ENCODE measurements at places on chromosomes 3 and 15.

GRCh38 chr3:138220242-138220641 lies 33.1 kb downstream of the ARMC8 start:
- DNase-seq = no peak

- no peak for DNase-seq
These were observed 5.3 kb upstream of the CPNE9 start for GRCh38 chr3:9698293-9698692.

GRCh38 chr3:174955513-174956016 lies 96.4 kb downstream of the NAALADL2 start:
- DNase-seq = no peak

- DNase-seq = peak; percentile 21
These were observed 6.7 kb downstream of the NANOGP8 start for GRCh38 chr15:35078221-35078915.

- no peak for DNase-seq
These were observed 233.1 kb upstream of the PLSCR5 start for GRCh38 chr3:146838221-146838620.

GRCh38 chr3:107629566-107629965 lies 106.8 kb downstream of the BBX start:
- DNase-seq = no peak

DNA sequence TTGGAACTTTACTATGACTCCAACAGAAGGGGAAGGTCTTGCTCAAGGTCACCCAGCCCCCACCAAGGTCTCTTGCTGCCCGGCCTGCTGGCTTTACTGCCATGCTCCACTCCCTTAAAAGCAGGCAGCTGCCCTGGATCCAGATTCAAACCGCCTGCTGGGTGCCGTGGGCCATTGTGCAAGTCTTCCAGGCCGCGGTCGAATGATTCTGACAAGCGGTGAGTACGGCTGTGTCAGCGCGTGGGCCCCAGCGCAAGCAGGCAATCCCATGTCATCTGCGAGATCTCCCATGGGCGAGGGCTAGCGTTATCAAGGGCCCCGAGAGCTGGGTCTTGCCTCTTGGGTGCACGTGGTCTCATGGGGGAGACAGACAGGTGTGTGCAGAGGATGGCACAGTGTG lies 37.6 kb downstream of the CORO2B start:
- DNase-seq = no peak

- DNase-seq = no peak
These were observed 160.4 kb downstream of the CHL1 start for GRCh38 chr3:356952-357351.

GRCh38 chr3:196552253-196552652 lies 16.1 kb downstream of the WDR53 start:
- DNase-seq = no peak

DNA sequence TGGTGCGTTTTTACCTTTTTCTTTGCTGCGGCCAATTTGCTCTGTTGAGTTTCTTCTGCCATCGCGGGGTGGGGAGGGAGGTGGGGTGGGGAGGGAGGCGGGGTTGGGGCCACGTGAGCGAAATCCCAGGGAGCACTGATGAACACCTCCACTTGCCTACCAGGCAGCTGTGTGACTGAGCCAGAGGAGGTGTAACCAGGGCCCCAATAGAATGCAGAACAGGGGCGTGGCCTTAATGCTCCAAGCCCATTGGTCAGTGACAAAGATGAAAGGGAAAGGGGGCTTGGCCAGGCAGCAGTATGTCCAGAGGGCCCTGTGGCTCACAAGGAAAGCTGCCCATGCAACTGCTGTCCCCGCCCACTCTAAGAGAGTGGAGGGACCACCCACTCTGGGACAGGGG lies 21.4 kb upstream of the OR4F6 start:
- DNase-seq = no peak

DNA sequence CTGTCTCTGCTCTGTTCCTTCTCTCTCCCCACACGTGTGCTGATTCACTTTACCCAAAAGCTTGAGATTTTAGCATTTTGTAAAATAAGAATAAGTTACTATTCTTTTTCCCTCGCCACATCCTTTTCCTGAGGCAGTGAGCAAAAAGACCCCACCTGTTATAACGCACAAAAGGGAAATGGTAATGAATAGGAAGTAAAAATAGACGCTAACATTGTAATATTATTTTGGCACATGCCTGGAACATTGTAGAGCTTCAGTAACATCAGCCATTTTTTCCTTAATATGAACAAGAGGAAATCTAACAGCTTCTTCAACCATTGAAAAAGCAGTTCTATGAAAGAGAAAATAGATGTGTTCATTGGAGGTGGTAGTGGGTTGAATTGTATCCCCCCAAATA lies 40.5 kb downstream of the CD200 start:
- DNase-seq = no peak

DNA sequence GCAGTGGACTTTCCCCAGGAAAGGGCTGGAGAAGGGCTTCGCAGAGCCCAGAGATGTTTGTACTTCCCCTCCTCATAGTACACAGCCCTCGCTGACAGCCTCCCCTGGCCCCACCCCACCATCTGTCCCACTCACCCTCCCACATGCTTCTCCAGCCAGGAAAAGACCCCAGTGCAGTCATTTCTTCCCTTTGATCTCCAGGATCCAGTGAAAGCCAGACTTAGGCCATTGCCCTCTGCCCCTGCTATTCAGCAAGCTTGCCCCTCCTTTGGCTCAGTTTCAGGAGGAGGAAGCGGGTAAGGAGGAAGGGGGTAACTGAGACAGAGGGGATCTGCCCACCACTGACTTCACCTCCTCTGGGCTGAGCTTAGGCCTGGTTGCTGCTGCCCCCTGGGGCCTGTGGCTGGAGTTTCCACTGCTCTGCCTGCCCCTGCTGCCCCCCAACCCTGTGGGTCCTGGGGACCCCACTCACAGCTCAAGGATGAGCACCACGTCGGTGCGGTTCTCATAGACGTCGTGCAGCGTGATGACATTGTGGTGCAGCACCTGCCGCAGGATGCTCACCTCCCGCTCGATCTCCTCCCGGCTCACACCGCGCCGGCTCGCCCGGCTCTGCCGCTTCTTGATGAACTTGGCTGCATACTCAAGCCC lies 63.1 kb downstream of the DAPK2 start:
- DNase-seq = no peak

DNA sequence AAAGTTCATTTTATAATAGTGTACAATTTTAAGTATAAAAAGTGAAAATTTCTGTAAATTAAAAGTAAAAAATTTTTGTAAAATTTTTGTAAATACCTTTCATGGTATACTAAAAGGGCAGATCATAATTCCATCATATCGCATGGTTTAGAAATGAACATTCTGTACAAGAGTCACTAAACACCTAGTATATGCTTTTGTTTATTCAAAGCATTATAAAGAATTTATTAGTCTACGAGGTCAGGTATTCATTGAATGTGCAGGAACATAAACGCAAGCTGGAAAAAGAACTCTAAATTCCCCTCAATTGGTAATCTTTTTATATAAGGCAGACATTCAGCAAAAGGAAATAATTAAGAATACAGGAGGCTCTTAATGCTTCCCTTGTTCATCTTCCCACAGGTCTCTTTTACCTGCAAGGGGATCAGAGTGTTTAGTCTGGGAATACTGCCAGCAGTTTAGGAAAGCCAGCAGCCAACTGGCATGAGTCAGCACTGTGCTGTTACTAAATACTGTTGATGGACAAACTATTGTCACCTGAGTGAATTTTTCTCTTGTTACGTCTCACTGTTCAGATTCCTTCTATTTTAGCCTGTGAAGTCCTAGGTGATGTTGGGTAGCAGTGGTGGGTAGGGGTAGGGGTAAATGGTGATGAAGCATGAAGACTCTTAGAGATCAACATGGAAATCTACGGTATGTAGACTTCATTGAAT lies 70.1 kb downstream of the UQCC5 start:
- peak; percentile 19 for DNase-seq

DNA sequence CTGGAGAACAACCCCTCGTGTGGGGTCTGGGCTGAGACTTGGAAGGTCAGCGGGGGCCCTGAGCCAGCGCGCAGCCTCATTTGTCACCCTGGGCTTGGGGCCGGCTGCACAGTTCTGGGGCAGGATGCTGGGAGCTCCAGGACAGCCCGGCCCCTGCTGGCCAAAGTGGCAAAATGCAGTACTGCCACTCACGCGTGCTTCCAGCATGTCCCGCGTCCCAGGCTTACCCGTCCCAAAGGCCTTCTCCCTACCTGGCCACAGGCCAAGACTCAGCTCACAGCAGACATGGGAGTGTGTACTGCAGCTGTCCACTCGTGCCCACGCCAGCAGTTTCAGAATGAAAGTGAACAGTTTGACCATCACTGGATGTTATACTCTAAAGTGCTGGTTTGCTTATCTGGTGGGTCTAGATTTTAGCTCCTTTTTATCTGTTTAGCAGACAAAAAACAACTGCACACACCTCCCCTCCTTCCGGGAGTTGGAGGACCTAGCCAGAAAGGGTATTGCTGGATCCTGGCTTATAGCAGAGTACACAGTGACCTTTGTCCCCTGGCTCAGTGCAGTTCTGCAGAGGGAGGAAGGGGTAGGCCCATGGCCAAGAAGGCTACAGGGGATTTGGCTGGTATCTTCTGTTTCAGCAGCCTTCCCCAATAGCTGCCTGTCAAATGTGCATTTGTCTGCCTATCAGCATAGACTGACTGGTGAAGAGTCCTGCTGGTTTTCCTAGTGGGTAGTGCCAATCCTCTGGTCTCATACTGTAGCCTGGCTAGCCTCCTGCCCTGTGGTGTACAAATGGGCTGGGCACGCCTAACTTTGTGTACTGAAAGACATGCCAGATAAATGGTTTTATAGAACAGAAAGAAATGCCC lies 23.2 kb upstream of the IP6K2 start:
- no peak for DNase-seq

GRCh38 chr3:97647441-97647982 lies 117.0 kb upstream of the ARL6 start:
- DNase-seq = no peak

DNA sequence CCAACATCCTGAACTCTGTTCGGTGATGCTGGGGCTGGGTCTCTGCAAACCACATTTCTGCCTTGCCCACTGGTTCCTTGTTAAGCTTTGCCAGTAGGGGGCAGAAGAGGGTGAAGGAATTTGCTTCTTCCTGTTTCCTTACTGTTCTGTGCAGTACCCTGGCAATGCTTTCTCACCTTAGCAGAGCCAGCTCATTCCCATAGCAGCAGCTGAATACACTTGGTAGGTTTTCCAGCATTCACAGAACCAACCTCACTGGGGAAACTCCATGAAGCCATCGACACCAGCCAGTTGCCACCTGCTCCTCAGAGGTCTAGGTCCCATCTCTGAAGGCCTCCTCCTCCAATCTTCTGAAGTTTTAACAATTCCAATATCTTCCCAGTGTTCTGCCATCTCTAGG lies 308.4 kb downstream of the PDCD6IP start:
- DNase-seq = peak; percentile 83

DNA sequence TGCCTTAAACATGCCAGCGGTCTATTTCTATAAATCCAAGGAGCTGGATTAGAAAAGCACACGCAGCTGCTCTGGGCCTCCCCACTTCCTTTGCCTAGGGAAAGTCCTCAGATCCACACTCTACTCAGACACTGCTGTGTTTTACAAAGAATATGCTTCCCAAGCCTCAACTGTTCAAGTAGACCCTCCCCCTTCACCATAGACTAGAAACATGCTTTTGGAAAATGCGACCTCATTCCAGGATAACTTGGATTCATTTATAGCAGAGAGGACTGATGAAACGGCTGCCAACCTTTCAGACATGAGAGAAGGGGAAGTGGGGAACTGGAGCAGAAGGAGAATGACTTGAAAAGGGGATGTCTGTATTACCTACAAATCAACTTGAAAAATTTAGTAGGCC lies 64.0 kb downstream of the P3H2 start:
- DNase-seq = no peak

DNA sequence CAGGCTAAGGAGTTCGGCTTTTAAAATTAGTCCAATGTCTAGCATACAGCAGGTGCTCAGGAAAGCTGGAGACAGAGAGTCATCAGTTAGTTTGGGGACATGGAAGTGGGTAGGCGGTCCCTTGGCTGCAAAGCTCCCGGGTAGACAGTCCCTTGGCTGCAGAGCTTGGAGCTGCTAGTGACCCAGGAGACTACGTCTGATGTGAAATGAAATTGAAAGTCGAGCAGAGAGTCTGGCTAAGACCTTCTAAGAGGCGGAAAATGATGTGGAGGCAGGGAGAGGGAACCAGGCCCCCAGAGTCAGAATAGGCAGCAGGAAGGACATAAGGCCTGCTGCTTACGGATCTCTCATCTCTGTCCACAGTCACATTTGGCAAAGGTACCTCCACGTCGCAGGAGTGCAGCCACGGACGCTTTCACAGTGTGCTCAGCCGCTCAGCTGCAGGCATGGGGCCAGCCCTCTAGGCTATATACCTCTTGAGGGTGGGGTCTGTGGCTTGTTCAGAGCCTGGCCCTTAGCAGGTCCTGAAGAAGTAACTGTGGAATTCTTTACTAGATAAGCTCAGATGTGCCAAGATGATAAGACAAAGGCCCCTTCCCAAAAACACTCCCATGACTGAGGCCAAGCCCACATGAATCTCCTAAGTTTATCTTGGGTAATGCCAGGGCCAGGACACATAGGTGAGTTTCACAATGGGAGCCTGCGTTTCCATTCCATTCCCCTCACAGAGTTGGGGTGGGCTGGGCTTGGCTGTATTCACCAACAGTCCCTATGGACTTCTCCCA lies 131.7 kb downstream of the XXYLT1 start:
- DNase-seq = no peak

DNA sequence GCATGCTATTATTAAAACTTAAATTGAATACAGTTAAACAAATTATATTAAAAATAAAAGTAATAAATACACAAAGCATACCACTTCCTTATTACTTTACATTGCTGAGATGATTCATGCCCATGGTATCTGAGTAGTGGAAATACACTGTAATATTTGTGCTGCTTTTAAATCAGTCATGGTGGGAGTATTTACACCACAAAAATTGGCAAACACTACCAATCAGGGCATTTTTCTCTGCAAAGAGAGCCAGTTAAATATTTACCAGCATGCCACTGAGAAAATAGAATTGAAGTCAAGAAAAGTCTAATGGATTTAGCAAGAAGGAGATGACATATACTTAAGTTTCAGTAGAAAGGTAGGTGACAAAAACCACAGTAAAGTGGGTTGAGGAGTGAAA lies 19.6 kb downstream of the PPARG start:
- DNase-seq = no peak

DNA sequence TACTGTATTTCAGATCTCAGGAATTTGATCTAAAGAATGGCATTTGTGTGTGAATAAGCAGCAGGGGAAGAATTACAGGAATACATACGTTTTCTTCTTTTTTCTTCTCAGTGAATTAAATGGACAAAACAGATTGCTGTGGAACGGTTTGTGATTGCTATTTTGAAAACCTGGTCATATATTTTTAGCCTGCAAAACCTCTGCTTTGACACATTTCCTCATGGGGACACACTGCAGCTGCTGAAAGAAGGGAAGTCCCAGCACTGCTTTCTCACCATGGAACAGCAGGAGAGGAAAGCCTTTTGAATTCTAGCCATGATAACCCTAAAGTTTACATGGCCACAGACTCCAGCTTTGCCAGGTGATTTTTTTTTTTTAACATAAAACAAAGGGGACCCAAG lies 315.0 kb downstream of the OXSM start:
- DNase-seq = no peak

- DNase-seq = no peak
These were observed 33.1 kb downstream of the TM2D3 start for GRCh38 chr15:101618851-101619614.

Measured in thymus (tissue), 14 donors.